ENCODE measurements at places on chromosomes 6 and 20. TPM values are rescaled to one million over a fixed set of nuclear protein-coding genes. Genes with fewer than 3 reads are reported as not detected.
A peak's percentile ranks its signal among the peaks of the same experiment; 100 is the strongest.

- no peak for DNase-seq
- H3K4me1 ChIP-seq: peaks cover 4% of the 10 kb centered on the region
- H3K27ac ChIP-seq: no peak overlapping the region
- H3K4me3 ChIP-seq: no peak overlapping the region
- no peaks in the 10 kb centered on the region for H3K36me3 ChIP-seq
Observed at GRCh38 chr6:89045011-89045387, 35.6 kb upstream of the PNRC1 start.

DNA sequence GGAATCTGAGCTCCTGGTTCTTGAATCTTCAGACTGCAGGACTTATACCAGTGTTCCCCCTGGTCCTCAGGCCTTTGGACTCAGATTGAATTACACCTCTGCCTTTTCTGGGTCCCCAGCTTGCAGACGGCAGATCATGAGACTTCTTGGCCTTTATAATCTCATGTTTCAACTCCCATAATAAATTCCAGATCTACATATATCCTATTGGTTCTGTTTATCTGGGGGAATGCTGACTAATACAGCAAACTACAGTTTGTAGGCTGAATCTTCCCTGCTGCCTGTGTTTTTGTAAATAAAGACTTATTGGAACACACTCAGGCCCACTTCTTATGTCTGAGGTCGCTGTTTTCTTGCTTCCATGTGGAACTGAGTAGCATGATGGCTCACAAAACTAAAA is 184.7 kb downstream of the HDGFL1 start:
- H3K27me3 ChIP-seq: no peaks in the 10 kb centered on the region
- no peak overlapping the region for H3K27ac ChIP-seq
- DNase-seq: no peak
- no peak overlapping the region for H3K4me3 ChIP-seq
- no peaks in the 10 kb centered on the region for H3K36me3 ChIP-seq

GRCh38 chr6:26233649-26234420 is 131.2 kb upstream of the BTN3A2 start:
- H3K4me3 ChIP-seq: peak overlapping the region; percentile 82
- H3K4me1 ChIP-seq: peaks cover 42% of the 10 kb centered on the region
- no peaks in the 10 kb centered on the region for H3K27me3 ChIP-seq
- H3K27ac ChIP-seq: peak overlapping the region; percentile 97

DNA sequence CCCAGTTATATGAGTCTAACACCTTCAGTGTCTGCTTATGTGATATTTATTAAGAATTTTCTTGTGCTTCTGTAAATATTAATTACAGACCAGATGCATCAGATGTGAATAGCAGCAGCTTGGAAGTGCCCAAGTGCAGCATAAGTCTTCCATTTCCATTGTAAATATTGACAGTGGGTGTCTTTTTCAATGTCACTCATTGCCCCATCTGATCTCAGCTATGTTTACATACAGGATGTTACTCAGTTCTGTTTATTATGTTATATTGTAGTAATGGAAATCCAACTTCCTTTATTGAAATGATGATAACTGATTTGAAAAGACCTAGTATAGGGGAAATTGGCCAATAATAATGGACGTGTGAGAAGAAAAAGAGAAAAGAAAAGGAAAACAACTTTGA is 296.7 kb downstream of the SAMD5 start:
- no peaks in the 10 kb centered on the region for H3K36me3 ChIP-seq
- no peaks in the 10 kb centered on the region for H3K4me1 ChIP-seq
- no peak overlapping the region for H3K4me3 ChIP-seq
- no peak for DNase-seq

DNA sequence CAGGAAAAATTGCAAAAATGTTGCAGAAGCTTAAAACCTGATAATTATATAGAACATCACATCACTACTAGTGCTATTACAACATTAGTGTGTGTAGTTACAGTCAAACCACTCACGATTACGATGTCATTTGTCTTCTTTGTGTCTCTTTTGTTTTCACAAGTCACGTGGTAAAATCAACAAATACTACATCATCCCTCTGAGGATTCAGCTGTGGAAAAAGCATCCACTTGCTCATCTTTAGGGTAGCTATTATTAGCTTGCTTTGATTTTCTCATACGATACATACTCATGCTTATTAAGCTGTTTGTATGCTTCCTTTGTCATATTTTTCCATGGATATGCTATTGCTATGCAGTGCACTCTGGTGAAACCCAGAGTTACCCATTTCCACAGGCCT is 22.2 kb upstream of the ATXN1 start:
- DNase-seq: no peak
- H3K36me3 ChIP-seq: peaks cover 2% of the 10 kb centered on the region
- H3K27ac ChIP-seq: no peak overlapping the region
- no peak overlapping the region for H3K4me3 ChIP-seq
- peaks cover 2% of the 10 kb centered on the region for H3K4me1 ChIP-seq

- H3K4me1 ChIP-seq: peaks cover 2% of the 10 kb centered on the region
- no peaks in the 10 kb centered on the region for H3K36me3 ChIP-seq
- H3K27ac ChIP-seq: no peak overlapping the region
Observed at GRCh38 chr6:124881898-124882578, 80.2 kb upstream of the RNF217 start.

Gene BPI
- total RNA-seq: not detected

DNA sequence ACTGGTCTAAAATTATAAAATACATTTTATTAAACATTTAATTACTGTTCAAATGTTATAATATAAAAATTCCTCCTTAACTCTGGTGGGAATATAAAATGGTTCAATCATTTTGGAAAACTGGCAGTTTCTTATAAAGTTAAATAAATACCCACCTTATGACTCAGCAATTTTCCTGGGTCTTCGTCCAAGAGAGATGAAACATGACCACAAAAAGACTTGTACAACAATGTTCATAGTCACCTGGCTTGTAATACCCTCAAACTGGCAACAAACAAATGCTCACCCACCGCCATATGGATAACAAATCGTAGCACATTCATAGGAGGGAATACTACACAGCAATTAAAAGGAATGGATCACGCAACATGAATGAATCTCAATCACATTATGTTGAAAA is 66.0 kb upstream of the RIN2 start:
- peaks cover 2% of the 10 kb centered on the region for H3K4me1 ChIP-seq
- no peak overlapping the region for H3K27ac ChIP-seq
- no peaks in the 10 kb centered on the region for H3K36me3 ChIP-seq
- H3K4me3 ChIP-seq: no peak overlapping the region

- no peak overlapping the region for H3K4me3 ChIP-seq
- peak overlapping the region; percentile 41 for H3K27ac ChIP-seq
- no peaks in the 10 kb centered on the region for H3K27me3 ChIP-seq
- peaks cover 33% of the 10 kb centered on the region for H3K36me3 ChIP-seq
- H3K4me1 ChIP-seq: peaks cover 37% of the 10 kb centered on the region
- DNase-seq: no peak
Observed at GRCh38 chr6:43671801-43672690, 15.5 kb downstream of the MRPS18A start.

Gene SRMS
- total RNA-seq: not detected

DNA sequence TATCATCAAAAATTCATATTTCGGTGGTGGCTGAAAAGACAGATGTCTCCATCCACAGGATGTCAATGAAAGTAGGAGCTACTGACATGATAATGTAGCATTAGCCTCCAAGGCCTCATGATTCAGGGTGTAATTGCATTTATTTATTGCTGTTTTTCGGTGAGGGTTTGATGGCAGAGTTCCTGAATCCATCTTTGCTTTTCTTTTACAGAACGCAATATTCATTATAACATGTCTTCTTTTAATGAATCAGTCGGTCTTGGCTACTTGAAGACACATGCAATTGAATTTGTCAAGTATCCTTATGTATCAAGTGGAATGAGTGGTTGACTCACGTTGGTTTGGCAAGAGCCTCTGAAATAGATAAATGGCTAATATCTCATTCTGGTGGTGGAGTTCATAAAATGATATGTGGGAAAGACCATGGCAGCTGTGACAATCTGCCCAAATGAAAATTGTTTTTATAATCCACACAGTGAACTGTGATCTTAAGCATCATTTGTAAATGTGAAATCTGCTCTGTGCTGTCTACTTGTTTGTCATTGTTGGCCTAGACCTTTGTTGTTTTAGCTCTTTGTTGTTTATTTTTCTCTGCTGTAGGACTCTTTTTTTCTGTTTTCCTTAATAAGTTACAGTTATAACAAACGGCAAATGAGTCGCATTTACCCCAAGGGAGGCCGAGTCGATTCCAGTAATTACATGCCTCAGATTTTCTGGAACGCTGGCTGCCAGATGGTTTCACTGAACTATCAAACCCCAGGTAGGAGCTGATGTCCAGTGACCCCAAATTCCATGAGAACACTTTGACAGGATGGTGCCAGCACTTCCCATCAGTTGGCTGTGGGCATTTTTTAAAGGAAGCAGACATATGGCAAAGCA is 105.7 kb upstream of the LAMP5 start:
- peak; percentile 48 for DNase-seq
- no peaks in the 10 kb centered on the region for H3K36me3 ChIP-seq
- no peaks in the 10 kb centered on the region for H3K27me3 ChIP-seq
- no peaks in the 10 kb centered on the region for H3K4me1 ChIP-seq
- H3K27ac ChIP-seq: no peak overlapping the region

DNA sequence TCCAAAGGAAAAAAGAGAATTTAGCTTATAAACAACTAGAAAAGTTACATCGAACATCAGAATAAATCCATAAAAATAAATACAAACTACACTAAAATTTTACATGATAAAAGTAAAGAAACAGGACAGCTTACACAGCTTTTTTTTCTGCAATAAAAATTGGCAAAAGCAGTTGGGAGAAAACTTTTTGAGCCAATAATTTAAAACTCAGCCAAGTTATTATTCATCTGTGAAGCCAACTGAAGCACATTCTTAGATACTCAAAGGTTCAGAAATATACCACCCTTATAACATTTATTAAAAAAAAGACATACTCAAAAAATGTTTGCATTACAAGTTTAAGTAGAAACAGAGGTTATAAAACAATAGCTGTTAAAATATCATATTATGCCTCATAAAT is 23.7 kb upstream of the RSPO3 start:
- no peak overlapping the region for H3K4me3 ChIP-seq
- DNase-seq: no peak
- no peak overlapping the region for H3K27ac ChIP-seq
- H3K27me3 ChIP-seq: peaks cover 2% of the 10 kb centered on the region

DNA sequence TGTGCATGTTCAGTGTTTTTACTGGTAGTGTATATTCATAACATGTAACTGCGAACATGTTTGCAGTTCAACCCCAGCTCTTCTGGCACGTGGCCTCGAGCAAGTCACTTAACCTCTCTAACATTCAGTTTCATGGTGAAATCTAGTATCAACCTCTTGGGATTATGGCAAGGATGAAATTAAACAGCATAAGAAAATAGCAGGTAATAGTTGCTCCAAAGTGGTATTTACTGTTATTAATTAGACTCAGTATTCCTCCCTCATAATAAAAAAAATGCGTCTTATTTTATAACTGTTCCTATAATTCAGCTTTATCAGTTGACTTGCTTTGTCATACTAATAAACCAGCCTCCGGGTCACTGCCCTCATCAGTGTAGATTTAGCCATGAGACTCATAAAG is 15.0 kb downstream of the FAM184A start:
- no peak for DNase-seq
- H3K27ac ChIP-seq: no peak overlapping the region
- H3K4me3 ChIP-seq: no peak overlapping the region
- peaks cover 3% of the 10 kb centered on the region for H3K4me1 ChIP-seq
- no peaks in the 10 kb centered on the region for H3K27me3 ChIP-seq

- H3K4me1 ChIP-seq: peaks cover 2% of the 10 kb centered on the region
- no peak overlapping the region for H3K27ac ChIP-seq
- no peak overlapping the region for H3K4me3 ChIP-seq
- peaks cover 2% of the 10 kb centered on the region for H3K27me3 ChIP-seq
- H3K36me3 ChIP-seq: no peaks in the 10 kb centered on the region
Observed at GRCh38 chr20:59996108-59996507, 37.9 kb downstream of the CDH26 start.

- H3K4me1 ChIP-seq: peaks cover 44% of the 10 kb centered on the region
- no peaks in the 10 kb centered on the region for H3K27me3 ChIP-seq
- H3K27ac ChIP-seq: peak overlapping the region; percentile 85
- peaks cover 3% of the 10 kb centered on the region for H3K36me3 ChIP-seq
- peak overlapping the region; percentile 66 for H3K4me3 ChIP-seq
Observed at GRCh38 chr20:47493175-47493962, 8.3 kb upstream of the NCOA3 start.

- H3K27me3 ChIP-seq: peaks cover 7% of the 10 kb centered on the region
- no peak overlapping the region for H3K27ac ChIP-seq
- DNase-seq: no peak
- H3K4me3 ChIP-seq: no peak overlapping the region
- H3K36me3 ChIP-seq: no peaks in the 10 kb centered on the region
Observed at GRCh38 chr6:37717836-37718251, 20.2 kb upstream of the MDGA1 start.

Gene FAM83C
- total RNA-seq: not detected

- H3K4me1 ChIP-seq: peaks cover 2% of the 10 kb centered on the region
- no peaks in the 10 kb centered on the region for H3K36me3 ChIP-seq
- no peak overlapping the region for H3K4me3 ChIP-seq
- no peak overlapping the region for H3K27ac ChIP-seq
Observed at GRCh38 chr20:25539742-25540672, 45.3 kb downstream of the NINL start.

GRCh38 chr6:139448998-139449610 is 74.7 kb upstream of the CITED2 start:
- no peak for DNase-seq
- H3K27ac ChIP-seq: no peak overlapping the region

DNA sequence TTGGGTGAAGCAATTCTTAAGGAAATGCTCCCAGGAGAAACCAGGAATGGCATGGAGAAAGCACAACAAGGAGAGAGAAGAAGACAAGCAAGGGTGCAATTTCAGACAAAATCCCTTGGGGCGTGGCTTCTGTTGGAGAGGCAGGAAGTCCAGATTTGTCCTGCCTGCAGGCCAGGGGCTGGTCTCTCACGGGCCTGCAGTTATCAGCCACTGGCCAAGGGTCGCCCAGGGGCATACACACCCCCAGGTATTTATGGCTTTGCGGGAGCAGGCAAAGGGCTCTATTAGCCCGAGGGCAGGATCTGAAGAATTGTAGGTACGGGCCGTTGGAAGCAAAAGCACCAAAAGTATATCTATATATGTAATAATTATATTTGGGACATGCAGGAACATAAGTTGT is 87.7 kb downstream of the IYD start:
- H3K4me3 ChIP-seq: no peak overlapping the region
- DNase-seq: no peak
- no peaks in the 10 kb centered on the region for H3K27me3 ChIP-seq
- H3K4me1 ChIP-seq: no peaks in the 10 kb centered on the region

GRCh38 chr20:33648396-33649004 is 13.6 kb upstream of the C20orf144 start:
- no peaks in the 10 kb centered on the region for H3K27me3 ChIP-seq
- no peak overlapping the region for H3K4me3 ChIP-seq
- H3K27ac ChIP-seq: no peak overlapping the region
- DNase-seq: no peak

DNA sequence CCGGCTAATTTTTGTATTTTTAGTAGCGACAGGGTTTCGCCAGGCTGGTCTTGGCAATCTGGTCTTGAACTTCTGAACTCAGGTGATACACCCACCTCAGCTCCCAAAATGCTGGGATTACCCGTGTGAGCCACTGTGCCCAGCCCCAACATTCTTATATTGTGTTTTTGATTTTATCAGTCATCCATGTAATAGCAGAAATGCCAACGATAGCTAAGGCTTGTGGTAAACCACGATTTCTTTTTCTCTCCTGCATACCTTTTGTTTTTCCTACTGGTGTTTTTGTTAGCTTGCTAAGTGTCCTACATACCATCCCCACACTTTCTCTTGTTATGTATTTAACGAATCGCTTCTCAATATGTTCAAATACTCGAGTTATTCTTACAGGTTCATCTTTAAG is 12.1 kb downstream of the PHACTR2 start:
- H3K27ac ChIP-seq: no peak overlapping the region
- peaks cover 2% of the 10 kb centered on the region for H3K36me3 ChIP-seq
- H3K4me1 ChIP-seq: peaks cover 27% of the 10 kb centered on the region
- no peak for DNase-seq

- H3K4me1 ChIP-seq: no peaks in the 10 kb centered on the region
- no peak overlapping the region for H3K27ac ChIP-seq
- H3K36me3 ChIP-seq: no peaks in the 10 kb centered on the region
- H3K4me3 ChIP-seq: no peak overlapping the region
Observed at GRCh38 chr6:148173548-148173947, 169.1 kb upstream of the SASH1 start.

All from activated CD4-positive, alpha-beta T cell treated with anti-CD3 and anti-CD28 coated beads, Interleukin-2, amount 10 ng/mL, durations not matched to agents 24 days and 14 days (primary cell).